ENCODE measurements at places on chromosomes 4 and X.

- no peak for DNase-seq
These were observed 9.3 kb downstream of the AADAT start for GRCh38 chr4:170080496-170080895.

- DNase-seq, result no peak
These were observed 64.6 kb upstream of the PPP3CA start for GRCh38 chr4:101411926-101412325.

DNA sequence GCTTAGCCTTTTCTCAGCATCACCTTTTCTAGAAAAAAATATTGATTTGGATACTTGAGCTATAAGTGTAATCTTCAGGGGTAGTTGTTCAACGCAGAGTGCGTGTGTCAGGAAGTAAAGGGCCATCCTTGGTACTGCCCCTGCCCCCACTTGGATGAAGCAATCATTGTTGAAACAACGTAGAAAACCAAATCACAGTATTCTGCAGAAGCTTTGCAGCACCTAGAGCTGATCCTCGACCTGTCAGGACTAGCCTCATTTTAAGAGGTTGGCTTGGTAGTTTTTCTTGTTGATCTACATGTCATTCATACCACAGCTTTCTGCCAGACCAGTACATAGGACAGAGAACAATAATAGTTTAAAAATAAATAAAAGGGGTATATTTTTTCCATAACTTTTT lies 65.3 kb upstream of the MYOZ2 start:
- no peak for DNase-seq

- no peak for DNase-seq
These were observed 15.3 kb upstream of the PUDP start for GRCh38 chrX:7163146-7163677.

DNA sequence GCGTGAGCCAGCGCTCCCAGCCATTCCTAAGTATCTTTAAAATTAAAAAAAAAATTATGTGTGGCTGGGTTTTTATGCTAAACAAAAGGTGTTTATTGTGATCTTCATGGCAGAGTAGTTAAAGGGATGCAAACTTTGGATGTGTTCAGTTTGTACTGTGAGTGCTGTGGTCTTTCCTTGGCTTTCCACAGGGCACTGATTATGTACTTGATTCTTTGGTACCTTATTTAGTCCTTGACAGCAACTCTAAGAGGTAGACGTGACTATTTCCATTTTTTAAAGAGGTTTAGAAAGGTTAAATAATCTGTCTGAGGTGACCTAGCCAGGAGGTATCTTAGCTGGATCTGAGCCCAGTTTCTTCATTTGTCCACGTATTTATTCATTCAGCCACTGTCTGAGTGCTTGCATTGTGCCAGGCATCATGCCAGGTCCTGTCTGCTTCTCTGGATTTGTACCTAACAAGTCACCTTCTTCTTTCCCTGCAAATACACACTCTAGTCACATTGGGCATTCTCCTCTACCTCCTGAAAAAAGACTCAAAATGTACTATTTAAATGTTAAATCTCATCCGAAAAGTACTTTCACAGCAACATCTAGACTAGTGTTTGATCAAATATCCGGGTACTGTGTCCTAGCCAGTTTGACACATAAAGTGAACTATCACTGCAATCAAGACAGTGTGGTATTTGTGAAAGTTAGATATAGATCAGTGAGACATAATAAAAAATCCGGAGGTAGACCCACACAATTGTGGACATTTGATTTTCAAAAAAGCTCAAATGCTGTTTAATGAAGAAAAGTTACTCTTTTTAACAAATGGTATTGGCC lies 31.5 kb downstream of the WWC2 start:
- peak; percentile 10 for DNase-seq

DNA sequence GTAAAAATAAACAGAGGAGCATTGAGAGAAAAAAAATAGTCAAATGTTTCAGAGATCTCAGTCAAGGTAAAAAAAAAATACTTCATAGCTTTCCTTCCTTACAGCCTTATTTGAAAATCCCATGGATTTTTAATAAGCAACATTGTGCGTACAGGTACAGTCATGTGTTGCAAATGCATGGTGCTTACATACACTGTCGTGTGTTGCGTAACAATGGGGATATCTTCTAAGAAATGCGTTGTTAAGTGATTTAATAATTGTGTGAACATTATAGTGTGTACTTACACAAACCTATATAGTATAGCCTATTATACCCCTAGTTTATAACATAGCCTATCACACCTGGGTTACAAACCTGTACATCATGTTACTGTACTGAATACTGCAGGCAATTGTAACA lies 172.0 kb downstream of the UGT8 start:
- DNase-seq, result no peak

GRCh38 chrX:118114971-118115370 lies 1.6 kb downstream of the KLHL13 start:
- no peak for DNase-seq

- DNase-seq, result no peak
These were observed 310.5 kb downstream of the RAPGEF2 start for GRCh38 chr4:159413306-159413943.

- DNase-seq, result no peak
These were observed 105.8 kb upstream of the PDHA1 start for GRCh38 chrX:19237901-19238300.

DNA sequence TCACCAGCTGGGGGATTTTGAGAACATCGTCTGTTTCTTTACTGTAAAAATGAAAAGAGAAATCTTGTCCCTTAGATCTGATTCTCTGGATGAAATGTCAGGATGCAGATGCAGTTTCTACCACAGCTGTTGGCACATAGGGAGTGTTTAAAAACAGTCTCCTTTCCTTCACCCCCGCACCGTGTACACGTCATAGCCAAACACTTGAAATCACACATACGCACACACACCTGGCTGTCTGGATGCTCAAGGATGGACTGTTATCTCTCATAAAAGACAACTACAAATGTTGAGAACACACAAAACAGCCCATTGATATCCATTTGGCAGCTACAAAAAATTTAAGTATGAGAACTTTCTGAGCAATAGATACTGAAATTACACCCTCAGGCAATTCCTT lies 275.8 kb upstream of the CLNK start:
- DNase-seq, result no peak

DNA sequence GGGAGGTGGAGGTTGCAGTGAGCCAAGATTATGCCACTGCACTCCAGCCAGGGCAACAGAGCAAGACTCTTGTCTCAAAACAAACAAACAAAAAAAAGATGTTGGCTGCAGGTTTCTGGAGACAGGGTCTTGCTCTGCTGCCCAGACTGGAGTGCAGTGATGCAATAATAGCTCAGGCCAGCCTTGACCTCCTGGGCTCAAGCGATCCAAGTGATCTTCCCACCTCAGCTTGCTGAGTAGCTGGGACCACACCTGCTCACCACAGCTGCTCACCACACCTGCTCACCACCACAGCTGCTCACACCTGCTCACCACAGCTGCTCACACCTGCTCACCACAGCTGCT lies 29.9 kb upstream of the CPLX1 start:
- no peak for DNase-seq

DNA sequence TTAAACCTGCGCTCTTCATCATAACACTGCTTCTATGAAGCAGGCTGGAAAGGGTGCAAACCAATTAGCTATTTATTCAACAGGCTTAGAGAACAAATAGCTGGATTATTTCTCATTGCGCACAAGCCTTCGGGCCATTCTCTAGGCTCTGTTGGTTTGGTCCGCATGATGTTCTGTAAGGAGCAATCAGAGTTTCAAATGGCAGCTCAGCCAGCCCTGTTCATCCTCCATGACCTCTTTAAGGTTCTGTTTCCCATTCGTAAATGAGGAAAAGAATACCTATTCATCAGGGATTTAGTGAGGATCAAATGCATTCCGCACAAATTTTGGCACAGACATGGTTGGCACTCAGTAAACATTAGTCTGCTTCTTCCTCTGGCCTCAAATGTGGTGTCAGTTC lies 15.5 kb upstream of the GPM6A start:
- DNase-seq, result no peak

GRCh38 chrX:106177106-106177981 lies 9.2 kb downstream of the PWWP3B start:
- no peak for DNase-seq

DNA sequence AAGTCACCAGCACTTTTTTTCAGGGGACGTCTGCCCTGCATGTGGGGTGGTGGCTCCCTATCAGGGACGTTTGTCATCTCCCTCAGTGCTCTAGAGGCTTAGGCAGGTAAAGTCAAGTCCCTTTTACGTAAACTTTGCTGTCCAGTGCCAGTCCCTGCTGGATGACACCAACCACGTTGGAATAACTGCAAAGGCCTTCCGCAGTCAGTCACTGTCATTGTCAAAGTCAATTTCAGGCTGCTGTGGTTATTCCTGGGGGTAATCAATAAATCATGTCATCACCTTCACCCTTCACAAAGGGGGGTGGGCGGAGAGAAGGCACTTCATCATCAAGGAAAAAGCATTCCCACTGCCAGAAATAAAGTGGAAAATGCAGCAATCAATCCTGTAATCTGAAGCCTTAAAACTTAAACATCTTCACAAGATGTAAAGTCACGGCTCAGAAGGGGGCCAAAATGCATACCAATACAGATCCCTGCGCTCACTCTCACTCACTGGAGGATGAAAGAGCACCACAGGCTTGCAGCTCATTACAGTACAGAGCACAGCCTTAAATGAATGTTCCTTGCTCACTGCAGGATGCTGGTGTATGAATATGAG lies 56.2 kb downstream of the CLDN22 start:
- DNase-seq, result no peak

DNA sequence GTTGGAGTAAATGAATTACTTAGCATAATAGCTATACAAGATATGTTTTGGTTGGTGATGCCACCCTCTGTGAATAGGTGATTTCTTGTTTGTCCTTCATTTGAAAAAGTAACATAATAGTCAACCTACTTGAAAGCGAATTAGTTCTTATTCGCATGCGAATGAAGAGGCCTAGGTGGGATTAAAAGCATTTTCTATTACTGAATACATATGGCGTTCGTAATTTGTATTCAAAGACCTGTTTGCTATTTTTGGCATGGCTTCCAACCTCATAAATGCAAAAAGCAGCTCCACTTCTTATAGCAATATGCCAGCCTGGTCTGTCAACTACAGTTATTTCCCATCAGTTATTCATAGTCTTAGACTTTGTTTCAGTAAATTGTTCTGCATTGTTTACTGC lies 261.3 kb downstream of the TENM3 start:
- DNase-seq, result no peak

DNA sequence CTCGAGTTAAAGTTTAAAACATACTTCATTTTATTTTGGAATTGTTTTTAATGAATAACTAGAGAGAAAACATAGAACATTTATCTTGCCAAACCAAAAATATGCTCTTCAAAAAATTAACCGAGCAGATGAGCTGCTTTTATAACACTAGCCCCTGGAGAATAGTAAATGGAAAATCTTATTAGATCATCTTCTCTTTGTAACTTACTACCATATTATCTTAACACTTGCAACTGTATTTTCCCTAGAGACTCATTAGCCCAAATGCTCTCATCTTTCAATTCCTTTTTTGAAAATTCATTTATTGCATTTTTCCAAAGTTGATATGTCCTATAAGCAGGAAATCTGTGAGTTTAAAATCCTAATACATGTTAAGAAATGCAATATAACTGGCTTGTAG lies 143.3 kb downstream of the CAMK2D start:
- DNase-seq, result no peak

- no peak for DNase-seq
These were observed 225.5 kb downstream of the PALLD start for GRCh38 chr4:168722391-168722790.

DNA sequence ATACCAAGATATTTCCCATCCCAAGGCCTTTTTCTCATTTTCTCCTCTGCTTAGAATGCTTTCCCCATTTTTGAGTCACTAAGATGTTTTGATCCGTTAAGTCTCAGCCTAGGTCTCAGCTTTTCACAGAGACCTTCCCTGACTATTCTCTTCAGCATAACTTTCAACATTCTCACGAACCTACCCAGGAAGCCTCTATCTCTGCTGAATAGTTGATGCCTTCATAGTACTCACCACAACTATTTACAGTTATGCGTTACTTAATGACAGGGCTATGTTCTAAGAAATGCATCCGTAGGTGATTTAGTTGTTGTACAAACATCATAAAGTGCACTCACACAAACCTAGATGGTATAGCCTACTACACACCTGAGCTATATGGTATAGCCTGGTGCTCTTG lies 64.5 kb downstream of the ARL9 start:
- no peak for DNase-seq

- DNase-seq, result no peak
These were observed 128.0 kb downstream of the C4orf33 start for GRCh38 chr4:129223945-129224344.

- DNase-seq, result peak; percentile 30
These were observed 52.7 kb upstream of the FTHL17 start for GRCh38 chrX:31124536-31124935.

GRCh38 chr4:25158817-25159216 lies 1.4 kb downstream of the SEPSECS start:
- no peak for DNase-seq

- no peak for DNase-seq
These were observed 47.8 kb upstream of the DUSP21 start for GRCh38 chrX:44795945-44796450.

- peak; percentile 20 for DNase-seq
These were observed 18.3 kb downstream of the ADGRG4 start for GRCh38 chrX:136318895-136319597.

- no peak for DNase-seq
These were observed 18.2 kb upstream of the PLAC1 start for GRCh38 chrX:134676436-134676835.

- no peak for DNase-seq
These were observed 130.2 kb downstream of the AMELX start for GRCh38 chrX:11423362-11423818.

DNA sequence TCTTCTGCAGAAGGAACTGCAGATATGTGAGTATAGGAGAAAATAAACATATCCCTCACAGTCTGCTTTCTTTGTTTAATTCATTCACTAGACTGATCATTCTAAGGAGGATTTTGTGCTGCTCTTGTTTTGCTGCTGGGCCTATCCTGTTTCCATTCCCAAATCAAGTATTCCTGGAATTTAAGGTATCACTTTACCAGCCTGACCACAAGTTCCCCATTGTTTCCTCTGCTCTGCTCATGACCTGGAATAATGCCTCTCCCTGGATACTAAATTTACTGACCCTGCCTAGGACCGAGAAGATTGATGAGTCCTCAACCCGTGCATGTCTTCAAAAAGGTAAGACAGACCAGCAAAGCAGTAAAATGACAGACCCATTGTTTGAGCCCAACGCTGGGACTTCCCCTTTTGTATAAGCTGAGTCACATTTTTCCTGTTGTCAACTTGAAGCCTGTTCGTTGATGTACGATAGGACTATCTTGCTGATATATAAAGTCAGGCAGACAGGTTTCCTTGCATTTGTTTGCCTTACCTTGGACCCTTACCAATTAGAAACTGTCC lies 85.5 kb upstream of the TET2 start:
- DNase-seq, result no peak

GRCh38 chr4:153138736-153139135 lies 65.5 kb upstream of the TRIM2 start:
- DNase-seq, result no peak

DNA sequence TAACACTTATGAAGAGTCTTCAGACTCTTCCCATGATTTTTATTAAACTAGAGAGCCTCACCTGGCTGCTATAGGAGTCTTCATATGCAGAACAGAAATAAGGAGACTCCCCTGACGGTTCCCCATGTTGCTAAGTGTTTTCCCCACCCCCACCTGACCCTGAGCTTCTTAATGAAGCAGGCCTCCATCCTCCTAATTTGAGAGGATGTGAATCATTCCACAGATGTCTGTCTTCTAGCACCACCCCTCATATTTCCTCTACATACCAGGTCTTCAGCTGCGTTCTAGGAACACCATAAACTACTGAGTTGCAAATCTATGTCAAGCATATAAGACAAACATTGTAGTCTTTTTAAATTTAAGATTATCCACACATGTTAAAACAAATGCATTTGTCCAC lies 36.9 kb downstream of the RP2 start:
- DNase-seq, result no peak

Measured in cerebellum (tissue), 4 donors.